Left kidney (tissue), 8 donors: ENCODE measurements at places on chromosomes 2 and 18. TPM values are rescaled to one million over a fixed set of nuclear protein-coding genes. Genes with fewer than 3 reads are reported as not detected.

Gene KCNF1
- 0.95 TPM for polyA plus RNA-seq

DNA sequence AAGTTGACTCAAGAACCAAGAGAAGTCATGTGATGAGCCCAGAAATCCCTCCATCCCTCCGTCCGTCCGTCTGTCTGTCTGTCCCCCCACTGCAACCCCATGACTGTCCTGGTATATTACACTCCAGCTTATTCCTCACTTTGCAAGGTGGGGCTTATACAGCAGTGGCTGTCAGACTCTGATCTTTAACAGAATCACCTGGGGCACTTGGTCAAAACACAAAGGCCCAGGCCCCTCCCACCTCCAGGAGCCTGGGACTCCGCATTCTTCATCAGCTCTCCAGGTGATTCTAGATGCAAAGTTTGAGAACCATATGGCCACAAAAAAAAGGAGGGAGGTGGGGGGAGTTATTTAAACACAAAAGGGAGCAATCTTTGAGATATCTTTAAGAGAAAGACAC is 61.4 kb downstream of the MYO5B start:
- DNase-seq: no peak

GRCh38 chr2:215536510-215536909 is 100.6 kb upstream of the FN1 start:
- DNase-seq: no peak

DNA sequence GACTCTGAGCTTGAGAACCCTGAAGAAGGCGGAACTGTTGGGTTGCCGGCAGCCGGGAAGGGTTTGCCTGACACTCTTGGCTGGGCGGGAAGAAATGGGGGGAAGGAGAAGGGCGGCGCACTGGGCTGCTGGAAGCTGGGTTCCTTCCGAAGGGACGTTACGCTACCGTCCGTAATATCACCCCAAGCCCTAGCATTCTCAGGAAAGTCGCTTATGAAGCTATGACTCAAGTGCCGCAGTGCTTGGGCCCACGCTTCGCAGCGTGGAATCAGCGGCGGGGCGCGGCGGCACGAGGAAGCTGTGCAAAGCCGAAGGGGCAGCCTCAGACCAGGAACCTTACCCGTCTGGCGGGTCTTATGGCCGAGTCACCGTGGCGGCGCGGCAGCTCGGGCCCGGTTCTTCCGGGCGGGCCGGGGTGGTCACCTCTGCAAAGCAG is 50.2 kb upstream of the SIGLEC15 start:
- peak; percentile 81 for DNase-seq

- no peak for DNase-seq
Measured at GRCh38 chr2:64607381-64608304, 46.1 kb downstream of the SERTAD2 start.

DNA sequence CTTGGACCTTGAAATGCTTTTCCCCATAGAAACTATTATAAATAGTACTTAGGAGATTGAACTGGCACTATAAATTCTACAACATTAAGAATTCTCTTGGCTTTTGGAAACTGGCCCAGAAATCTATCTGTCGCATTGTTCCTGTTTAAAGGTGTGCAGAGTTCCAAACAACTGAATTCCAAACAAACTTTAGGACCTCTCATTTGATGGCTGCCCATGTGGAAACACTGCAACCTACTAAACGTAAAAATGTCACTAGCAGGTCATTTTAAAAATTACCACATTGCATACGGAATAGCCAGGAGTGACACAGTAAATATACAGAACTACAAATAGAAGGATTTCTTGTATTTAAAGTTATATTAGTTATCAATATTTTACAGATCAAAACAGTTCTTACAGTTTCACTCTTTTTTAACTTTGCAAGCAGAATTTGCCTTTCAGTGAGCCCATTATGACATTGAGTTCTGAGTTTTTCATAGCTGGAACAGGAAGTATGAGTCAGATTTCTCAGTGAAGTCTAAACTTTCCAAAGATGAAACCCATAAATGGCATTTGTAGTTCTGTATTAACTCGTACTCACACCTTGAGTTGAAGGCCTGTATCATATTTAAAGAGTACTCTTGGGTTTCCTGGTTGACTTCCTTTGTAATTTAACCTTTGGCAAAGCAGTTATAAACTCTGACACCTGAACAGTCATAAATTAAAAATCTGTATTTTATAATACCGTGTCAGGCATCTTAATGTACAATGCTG is 142.3 kb upstream of the BOD1L2 start:
- DNase-seq: no peak

Gene HOXD12
- polyA plus RNA-seq: 0.32 TPM

- no peak for DNase-seq
Measured at GRCh38 chr2:133812826-133813617, 244.8 kb upstream of the NCKAP5 start.

Gene SLC25A12
- 34.6 TPM for polyA plus RNA-seq
